HTR-8/SVneo (cell line): ENCODE measurements at places on chromosomes 1 and 21.
A peak's percentile ranks its signal among the peaks of the same experiment; 100 is the strongest.

DNA sequence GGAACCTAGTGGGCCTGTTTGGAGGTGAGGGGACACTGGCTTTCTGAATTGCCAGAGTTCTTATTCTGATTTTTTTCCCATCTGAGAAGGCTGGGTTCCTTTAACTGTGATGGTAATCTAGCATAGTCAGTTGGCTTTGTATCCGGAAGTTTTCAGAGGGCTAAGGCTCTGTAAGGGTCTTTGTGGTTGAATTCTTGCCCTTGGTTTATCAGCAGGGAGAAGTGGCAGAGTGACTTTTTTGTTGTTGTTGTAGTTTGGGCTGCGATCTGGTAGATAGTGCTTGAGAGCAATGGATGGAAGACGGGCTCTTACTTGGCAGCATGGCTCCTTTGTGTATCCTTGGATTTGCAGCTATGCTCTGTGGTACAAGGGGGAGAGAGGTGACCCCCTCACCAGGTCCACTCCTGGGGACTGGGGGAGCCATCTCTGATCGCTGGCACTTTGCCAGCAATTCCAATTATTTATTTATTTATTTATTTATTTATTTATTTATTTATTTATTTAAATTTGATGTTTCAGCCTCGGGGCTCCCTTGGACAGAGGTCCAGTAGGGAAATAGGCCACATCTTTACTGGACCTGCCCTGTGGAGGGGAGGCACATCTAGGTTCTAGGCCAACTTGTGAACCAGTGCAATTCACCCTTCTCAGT, 18.5 kb downstream of the TCP10L start:
- no peak for DNase-seq

DNA sequence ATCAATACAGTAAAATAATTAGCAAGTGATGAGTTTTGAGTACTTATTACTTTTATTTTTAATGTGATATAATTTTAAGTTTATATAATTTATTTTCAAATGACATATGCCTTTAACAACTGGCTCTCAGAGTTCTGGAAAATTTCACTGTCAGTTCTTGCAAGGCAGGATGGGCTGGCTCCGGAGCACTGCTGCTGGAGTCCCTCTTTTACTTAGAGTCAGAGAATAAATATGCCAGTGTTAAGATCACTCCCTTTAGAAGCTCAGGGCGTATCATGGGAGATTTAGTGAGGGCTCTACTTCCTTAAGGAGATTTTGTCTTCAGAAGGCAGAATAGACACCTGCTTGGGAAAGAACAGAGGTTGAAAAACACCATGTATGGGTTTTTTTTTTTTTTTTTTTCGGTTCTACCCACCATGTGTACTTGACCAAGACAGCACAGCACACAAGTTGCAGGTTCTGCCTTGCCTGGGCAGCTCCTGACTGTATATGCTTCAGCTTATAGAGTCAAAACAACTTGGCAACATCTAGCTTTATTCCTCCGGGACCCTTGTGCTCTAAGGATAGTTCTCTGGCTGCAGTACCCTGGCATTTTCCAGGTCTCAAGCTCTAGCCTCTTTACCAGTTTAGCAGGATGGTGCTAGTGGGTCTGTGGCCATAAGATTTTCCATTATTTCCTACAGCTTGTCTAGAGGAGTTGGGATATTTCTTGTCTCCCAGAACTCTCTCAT, 29.7 kb upstream of the FMOD start:
- DNase-seq: no peak

DNA sequence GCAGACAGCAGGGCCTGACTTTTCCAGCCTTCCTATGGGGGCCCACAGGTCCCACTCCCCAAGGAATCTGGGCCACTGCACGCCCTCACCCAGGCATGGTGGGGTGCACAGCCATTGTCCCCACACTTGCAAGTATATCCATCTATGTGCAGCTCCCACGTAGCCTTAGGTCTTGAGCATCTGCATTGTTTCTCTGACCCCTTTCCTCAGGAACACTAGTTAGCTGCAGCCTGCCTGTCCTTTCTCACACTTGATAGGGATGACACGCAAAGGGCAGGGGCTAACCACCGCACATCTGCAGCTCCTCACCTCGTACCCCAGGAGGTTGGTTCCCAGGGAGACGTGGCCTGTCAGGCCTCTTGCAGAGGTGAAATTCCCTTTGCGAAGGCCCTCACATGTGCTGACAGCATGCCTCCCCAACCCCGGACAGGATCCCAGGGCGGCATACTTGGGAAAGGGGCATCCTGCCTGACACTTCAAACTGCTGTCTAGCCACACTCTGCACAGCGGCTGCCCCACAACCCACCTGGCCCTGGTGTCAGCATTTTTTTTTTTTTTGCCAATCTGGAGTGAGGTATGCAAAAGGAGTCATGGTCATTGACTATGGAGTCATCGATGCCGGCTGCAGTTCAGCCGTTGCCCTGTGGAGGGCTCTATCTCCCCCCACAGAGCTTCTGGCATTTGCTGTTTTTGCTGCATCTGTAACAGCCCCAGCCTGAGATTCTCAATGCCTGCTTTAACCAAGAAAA, 5.0 kb downstream of the JMJD4 start:
- DNase-seq: peak; percentile 64

DNA sequence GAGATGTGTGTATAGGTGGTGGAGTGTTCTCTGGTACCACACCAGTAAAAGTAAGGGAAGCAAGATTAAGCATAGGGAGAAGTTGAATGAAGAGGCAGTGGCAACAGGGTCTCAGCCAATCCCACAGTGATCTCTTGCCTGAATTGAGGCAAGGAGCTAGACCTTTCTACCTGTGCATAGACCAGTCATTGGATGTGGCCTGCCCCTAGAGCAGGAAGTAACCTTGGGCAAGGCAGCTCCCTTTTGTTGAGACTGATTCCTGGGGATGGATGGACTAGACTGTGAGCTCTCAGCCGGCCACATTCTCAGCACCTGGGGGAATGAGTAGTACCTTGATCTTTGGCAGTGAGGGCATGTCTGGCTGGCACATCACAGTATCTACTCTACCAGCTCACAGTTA, 6.4 kb downstream of the USP16 start:
- no peak for DNase-seq

GRCh38 chr1:33367485-33368405, 46.8 kb upstream of the A3GALT2 start:
- DNase-seq: peak; percentile 84

DNA sequence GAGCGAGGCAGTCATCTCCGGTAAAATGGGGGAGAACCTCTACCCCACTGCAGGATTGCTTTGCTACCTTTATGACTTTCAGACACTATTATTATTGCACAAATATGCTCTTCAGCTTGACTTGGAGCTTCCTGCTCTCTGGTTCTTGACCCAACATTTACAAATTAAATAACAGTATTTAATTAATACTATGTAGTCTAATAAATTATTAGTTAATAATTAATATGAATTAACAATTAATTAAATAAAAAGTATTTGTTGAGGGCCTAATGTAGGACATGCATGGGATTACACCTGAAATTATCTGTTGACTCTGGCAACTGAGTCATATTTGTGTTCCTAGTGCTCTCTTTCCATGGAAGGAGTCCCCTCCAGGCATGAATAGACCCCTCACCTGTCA, 359.9 kb downstream of the SIPA1L2 start:
- DNase-seq: no peak

DNA sequence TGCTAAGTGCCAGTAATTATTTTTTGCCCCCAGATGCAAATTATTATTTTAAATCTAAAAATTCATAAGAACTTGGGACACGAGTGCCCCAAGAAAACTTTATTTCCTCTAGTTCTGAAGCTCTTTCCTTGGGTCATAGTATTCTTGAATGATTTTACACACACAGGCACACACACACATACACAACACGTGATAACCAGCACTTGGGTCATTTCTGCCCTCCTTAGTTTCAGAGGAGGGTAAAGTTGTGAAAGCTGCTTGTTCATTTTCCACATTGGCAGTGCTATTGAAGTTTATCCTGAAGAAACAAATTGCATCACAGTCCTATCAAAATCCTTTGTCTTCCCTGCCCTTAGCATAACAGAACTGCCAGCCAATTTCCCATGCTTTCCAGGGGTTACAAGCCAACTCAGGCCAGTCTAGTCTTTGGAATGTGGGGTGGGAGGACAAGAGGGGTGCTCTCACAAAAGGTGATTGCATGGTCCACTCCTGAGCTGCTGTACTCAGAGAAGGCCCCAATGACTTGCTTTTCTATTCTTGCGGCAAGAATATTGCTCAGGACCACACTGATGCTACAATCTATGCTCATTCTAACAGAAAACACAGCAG, 98.5 kb upstream of the POGK start:
- no peak for DNase-seq
